Activated CD8-positive, alpha-beta memory T cell treated with anti-CD3 and anti-CD28 coated beads, Interleukin-2, amount 10 ng/mL, durations not matched to agents 7 days and 5 days (primary cell): ENCODE measurements at places on chromosomes 2 and 18. TPM values are rescaled to one million over a fixed set of nuclear protein-coding genes. Genes with fewer than 3 reads are reported as not detected.

DNA sequence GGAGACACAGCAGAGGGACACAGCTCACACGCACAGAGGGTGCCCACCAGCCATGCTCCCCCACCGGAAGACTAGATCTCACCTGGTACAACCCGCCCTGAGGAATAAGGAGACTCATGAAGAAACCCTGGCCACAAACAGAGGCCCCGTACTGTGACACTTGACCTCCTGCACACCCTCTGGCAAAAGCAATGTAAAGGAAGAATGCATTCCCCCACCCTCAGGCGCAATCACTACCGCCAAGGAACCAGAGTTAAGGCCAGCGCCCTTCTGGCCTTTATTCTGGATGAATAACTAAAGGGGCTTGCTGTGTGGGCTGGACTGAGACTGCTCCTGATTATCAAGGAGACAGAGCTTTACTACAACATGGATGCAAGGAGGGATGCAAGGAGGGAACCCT, 509.2 kb upstream of the SPHKAP start:
- DNase-seq: no peak

Gene CD8B
- total RNA-seq: 296 TPM

DNA sequence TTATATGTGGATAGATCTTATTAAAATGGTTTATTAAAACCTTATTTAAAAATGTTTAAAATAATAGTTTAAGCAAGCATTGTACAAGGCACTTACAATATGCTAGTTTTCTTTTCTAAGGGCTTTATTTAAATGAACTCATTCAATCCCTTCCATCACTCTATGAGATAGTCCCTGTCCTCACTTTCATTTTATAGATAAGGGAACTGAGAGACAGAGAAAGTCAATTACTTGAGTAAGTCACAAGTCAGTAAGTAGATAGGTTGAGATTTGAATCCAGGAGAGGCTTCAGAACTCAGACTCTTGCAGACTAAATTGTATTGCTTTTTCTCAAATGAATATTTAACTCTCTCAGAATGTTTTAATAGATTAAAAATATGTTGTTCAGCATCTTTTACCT, 95.2 kb downstream of the KLHL14 start:
- DNase-seq: no peak

Gene MARCO
- not detected for total RNA-seq

- DNase-seq: no peak
Observed at GRCh38 chr2:193743089-193743488, 1548.4 kb upstream of the TMEFF2 start.

Gene FEV
- not detected for total RNA-seq

DNA sequence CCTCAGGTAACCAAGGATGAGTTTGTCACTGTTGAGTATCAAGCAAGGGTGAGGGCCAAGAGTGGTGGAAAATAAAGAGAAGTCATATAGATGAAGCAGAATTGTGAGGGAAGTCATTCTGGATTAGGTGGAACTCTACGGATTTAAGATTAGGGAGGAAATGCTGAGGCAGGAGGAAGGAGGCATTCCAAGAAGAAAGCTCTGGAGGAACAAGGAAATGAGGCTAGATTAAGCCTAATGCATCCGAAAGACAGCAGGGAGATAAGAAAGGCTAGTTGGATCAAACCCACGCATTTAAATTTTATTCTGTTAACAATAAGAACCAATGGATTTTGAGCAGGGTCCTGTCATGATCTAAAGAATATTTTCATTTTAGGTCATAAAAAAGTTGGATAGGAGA, 681.2 kb downstream of the EPHA4 start:
- no peak for DNase-seq

DNA sequence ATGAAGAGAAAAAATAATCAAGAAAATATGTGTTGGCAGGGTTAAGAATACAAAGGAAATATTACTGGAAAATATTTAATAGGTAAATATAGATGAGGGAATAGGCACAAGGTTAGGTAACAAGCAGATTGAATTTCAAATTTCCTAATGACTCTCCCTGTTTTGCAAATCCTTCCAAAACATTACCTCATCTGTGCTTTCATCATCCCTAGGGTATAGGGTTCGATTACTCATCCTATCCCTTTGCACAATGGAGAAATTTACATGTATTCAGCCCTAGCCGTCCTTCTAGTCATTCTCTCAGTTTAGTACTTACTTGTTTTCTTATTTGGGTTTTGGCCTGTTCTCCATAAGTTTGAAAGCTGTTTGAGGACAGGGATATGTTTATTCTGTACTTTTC, 864.6 kb upstream of the FSHR start:
- no peak for DNase-seq

GRCh38 chr2:29629495-29629894, 291.9 kb downstream of the ALK start:
- no peak for DNase-seq

GRCh38 chr2:190592831-190593230, 56.1 kb upstream of the NAB1 start:
- DNase-seq: no peak

- DNase-seq: no peak
Observed at GRCh38 chr2:136215908-136216472, 98.0 kb upstream of the CXCR4 start.

- no peak for DNase-seq
Observed at GRCh38 chr2:172545408-172546075, 10.3 kb upstream of the PDK1 start.

DNA sequence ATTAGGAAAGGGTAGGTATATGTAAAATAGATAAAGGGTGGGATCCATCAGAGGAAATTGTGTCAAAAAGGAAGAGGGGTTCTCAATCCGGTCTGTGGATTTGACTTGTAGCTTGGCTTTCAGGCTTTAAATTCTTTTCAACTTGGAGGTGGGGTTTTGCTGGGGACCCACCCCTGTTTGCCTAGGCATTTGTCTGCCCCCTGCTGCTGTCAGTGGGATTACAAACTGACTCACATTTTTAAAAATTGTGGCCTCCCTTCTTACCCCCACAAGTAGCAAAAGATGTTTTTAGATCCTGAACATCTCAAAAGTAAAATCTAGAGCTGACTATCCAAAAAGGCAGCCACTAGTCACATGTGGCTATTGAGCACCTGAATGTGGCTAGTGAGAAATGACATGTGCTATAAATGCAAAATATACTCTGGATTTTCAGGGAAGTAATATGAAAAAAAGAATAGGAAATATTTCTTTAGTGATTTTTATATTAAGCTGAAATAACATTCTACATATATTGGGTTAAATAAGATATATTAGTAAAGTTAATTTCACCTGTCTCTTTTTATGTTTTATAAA, 178.9 kb downstream of the GFPT1 start:
- DNase-seq: no peak

DNA sequence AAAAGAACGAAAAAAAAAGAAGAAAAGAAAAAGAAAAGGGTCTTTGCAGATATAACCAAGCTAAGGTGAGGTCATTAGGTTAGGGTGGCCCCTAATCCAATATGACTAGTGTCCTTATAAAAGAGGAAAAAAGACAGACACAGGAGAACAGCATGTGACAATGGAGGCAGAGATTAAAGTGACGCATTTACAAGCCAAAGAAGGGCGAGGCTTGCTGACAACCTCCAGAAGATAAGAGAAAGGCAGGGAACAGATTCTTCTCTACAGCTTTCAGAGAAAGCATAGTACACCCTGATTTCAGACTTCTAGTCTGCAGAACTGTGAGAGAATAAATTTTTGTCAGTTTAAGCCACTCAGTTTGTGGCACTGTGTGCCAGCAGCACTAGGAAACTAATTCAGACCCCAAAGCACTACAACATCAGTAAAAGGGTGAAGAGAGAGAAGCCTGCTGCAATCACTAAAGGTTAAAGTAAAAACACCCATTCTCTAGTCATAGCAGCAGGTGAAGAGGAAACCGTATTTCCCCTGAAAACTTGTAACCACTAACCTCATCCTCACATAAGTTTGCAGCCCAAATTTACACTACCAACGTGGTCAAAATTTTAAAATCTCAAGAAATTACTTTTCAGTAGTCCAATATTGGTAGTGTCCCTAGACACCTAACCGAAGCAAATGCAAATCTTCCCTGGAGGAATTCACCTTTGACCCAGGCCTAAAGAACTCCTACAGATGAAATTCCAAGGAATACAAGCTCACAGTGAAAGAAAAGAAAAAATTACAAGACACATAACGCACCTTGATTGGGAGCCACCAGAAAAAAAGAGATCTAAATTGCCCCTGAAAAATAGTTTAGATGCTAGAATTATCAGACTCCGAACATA, 17.5 kb downstream of the REEP1 start:
- no peak for DNase-seq

DNA sequence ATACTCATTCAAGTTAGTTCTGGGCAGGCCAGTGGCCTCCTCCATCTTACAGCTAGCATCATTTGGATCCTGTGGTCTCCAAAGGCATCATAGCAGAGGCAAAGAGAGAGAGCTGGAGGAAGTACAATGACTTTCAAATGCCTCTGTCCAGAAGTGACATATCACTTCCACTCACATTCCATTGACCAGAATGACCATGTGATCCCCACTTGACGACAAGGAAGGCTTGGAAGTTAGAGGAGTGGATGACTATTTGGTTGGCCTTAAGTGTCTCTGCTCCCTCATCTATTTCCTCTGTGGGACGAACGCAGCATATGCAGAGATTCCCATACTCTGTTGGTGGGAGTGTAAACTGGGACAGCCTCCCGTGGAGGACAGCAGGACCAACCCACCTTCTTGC, 27.8 kb upstream of the MLPH start:
- DNase-seq: no peak

- no peak for DNase-seq
Observed at GRCh38 chr2:174608866-174609214, 11.2 kb upstream of the WIPF1 start.

- DNase-seq: no peak
Observed at GRCh38 chr2:237431372-237431771, 17.4 kb upstream of the COL6A3 start.

DNA sequence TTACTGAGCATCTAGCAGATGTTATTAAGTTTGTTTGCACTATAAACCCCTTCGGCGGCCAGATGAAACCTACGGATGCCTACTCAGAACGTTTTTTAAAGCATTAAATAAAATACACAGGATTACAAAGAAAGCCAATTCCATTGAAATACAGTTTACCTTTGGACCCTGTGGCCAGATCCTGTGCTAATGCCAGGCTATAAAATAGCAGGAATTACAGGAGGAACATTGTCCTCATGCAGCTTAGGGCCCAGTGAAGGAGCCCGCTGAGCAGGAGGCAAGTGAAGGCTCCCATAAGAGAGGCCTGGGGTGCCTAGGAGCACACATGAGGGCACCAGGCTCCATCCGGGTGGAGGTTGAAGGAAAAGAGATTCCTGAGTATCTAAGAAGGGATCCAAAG, 310.4 kb downstream of the MTX2 start:
- no peak for DNase-seq

Gene ZNF396
- 0.70 TPM for total RNA-seq

DNA sequence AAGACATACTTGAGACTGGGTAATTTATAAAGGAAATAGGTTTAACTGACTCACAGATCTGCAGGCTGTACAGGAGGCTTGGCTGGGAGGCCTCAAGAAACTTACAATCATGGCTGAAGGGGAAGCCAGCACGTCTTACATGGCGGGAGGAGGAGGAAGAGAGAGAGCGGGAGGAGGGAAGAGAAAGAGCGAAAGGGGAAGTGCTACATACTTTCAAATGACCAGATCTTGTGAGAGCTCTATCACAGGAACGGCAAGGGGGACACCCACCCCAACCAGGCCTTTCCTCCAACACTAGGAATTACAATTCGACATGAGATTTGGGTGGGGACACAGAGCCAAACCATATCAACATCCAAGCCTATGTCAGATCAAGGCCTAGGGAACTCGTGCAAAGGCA, 24.2 kb downstream of the MYL12B start:
- DNase-seq: no peak

DNA sequence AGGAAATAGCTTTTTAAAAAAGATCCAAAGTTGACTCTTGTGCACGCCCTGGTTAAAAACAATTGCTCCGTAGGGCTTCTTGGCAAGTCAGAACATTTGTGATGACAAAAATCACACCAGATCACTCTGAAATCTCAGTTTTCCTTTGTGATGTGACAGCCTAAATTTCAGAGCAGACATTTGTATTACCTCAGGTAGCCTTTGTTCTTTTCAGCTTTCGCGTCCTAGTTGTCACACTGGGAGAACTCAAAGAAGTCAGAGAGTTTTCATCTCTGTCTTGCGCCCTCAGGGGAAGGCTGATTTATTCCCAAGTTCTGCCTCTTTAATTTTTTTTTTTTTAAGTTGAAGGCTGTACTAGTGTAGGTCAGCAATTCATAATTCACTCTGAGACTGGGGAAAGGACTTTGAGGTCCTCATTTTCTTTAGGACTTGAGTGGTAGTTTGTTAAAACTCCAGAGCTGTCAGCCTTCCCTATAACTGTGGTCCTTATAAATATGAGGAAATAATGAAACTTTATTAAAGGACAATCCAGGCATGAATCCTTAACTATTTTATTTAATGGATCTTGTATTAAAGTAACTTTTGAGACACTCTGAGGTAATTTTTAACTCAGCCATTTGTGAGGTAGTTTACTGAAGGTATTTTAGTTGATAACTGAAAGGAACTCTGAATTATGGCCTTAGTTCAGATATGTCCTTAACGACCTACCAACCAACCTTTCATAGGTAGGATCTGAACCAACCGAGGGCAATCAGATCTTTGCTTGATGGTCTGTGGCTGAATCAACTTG, 525.1 kb upstream of the FAM98A start:
- DNase-seq: no peak

DNA sequence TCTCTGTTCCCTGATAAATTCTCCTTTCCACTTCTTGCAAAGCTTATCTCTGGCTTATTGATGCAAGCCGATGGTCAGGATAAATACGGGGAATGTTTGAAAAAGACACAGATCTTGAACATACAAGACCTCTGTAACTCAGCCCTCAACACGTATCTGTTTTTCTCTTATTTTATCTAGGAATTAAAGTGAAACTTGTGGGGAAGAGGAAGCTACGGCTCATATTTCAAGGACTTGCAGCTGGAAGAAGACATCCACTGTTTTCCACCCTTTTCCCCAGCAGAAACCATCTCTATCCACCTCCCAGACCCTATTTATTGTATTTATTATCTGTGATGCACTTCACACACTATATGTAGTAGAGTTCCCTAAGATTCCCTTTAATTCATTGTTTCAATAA, 98.4 kb upstream of the TANK start:
- no peak for DNase-seq

DNA sequence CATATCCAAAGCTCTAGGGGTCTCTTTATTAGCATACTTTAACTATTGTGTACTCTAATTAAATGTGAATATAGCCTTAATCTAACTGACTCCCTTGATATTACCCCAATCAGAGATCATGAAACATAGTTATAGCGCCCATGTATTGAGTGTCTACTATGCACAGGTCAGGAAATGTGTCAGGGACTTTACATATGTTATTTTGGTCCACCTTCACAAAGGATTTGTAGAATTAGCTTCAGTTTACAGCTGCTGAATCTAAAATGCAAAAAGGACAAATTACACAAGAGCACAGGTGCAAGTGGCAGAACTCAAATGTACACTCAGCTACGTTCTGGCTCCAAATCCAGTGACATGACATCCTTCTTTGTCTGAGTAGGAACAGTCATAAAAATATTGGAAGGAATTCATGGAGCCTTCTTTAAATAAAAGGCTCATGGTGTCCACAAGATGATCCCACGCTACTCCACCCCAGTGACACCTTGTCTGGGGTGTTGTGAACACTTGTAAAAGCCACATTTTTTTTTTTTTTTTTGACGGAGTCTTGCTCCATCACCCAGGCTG, 38.7 kb upstream of the ATL2 start:
- no peak for DNase-seq

GRCh38 chr2:226544596-226545210, 254.9 kb downstream of the IRS1 start:
- DNase-seq: no peak

Gene MC5R
- total RNA-seq: not detected

- no peak for DNase-seq
Observed at GRCh38 chr2:138028538-138028937, 64.3 kb downstream of the HNMT start.

Gene CCDC141
- 8.8 TPM for total RNA-seq
